ENCODE measurements at places on chromosomes 12 and 14.

- peaks cover 25% of the 10 kb centered on the region for H3K36me3 ChIP-seq
- peak overlapping the region; percentile 81 for H3K27ac ChIP-seq
- H3K27me3 ChIP-seq, result peaks cover 4% of the 10 kb centered on the region
- peak overlapping the region; percentile 90 for H3K4me3 ChIP-seq
Measured at GRCh38 chr12:56188131-56188777, 1.0 kb downstream of the SMARCC2 start.

DNA sequence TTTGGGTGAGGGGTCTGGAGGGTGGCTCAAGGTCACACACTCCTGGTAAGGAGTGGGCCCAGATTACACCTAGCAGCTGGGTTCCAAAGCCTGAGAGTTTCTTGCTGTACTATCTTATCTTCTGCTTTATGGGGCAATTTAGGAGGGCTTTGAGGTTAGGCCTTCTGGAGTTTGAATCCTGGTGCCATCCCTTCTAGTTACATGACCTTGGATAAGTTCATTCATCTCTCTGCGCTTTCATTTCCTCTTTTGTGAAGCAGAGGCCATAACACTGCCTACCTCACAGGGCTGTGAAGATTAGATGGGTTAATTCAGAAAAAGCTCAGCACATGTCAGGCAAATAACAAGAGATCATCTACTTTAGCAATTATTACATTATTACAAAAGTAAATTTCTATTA is 7.4 kb upstream of the KRT77 start:
- peaks cover 25% of the 10 kb centered on the region for H3K27me3 ChIP-seq
- DNase-seq, result no peak
- H3K4me1 ChIP-seq, result peaks cover 12% of the 10 kb centered on the region
- H3K27ac ChIP-seq, result no peak overlapping the region
- no peak overlapping the region for H3K4me3 ChIP-seq

GRCh38 chr12:6987956-6988553 is 17.3 kb downstream of the EMG1 start:
- no peak for DNase-seq
- peaks cover 9% of the 10 kb centered on the region for H3K36me3 ChIP-seq
- no peaks in the 10 kb centered on the region for H3K27me3 ChIP-seq
- no peaks in the 10 kb centered on the region for H3K4me1 ChIP-seq

DNA sequence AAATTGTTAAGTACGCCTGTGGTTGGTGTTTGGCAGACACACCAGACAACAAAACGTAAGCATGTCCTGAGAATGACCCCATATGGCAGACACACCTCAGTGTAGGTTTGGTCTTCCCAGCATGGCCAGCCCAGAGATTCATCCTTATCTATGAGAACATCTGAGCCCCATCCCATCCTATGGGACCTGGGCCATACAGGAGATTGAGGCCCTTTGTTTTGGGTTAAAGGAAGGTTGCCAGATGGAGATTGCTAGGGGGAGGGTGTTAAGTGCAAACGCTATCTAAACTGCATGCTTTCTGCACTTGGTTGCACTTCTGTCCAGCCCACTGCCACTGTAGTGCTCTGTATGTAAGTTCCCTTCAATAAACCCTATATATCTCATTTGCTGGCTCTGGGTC is 4.1 kb upstream of the PCNX4 start:
- H3K4me1 ChIP-seq, result peaks cover 4% of the 10 kb centered on the region
- H3K27ac ChIP-seq, result no peak overlapping the region
- H3K36me3 ChIP-seq, result peaks cover 2% of the 10 kb centered on the region
- no peak for DNase-seq

DNA sequence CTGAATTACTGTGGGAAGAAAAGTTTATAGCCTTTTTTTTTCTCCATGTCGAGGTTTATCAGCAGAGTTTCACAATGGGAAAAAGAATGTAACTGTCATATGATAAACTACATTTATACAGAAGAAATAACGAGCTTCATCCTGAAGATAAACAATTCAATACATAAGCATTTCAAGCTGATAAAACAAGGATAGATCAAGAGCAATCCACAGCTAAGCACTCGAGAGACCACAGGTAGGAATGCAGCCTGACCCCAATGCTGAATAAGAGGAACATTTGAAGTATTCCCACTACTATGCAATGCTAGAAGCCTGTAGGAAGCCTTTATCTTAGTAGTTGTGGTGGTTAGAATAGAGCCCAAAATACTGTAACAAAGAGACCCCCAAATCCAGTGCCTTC is 32.6 kb upstream of the DAAM1 start:
- no peak for DNase-seq
- H3K27ac ChIP-seq, result no peak overlapping the region
- no peak overlapping the region for H3K4me3 ChIP-seq
- no peaks in the 10 kb centered on the region for H3K36me3 ChIP-seq
- peaks cover 7% of the 10 kb centered on the region for H3K4me1 ChIP-seq

All from activated naive CD8-positive, alpha-beta T cell treated with anti-CD3 and anti-CD28 coated beads for 36 hours (primary cell).